MM.1S (cell line): ENCODE measurements at places on chromosomes 2 and 18.

- no peak for DNase-seq
These were observed 12.5 kb downstream of the PIKFYVE start for GRCh38 chr2:208278549-208278948.

DNA sequence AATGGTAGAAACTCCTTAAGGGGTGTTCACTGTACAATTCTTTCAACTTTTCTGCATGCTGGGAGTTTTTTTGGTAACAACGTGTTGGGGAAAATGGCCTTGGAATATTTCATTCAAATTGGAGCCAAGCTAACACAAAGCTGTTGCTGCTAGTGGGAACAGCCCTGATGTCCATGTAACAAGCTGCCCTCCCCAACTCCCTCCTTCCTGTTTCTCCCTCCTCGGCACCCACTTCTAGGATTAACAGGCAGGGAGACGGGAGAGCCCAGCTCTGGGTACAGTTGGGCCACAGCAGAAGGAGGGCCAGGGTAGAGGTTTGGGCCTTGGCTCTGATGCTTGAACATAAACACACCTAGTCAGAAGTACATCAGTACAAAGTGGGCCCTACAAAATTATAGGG is 9.4 kb upstream of the MOCOS start:
- DNase-seq, result no peak

- DNase-seq, result no peak
These were observed 283.8 kb downstream of the RDH14 start for GRCh38 chr2:18276583-18277075.

DNA sequence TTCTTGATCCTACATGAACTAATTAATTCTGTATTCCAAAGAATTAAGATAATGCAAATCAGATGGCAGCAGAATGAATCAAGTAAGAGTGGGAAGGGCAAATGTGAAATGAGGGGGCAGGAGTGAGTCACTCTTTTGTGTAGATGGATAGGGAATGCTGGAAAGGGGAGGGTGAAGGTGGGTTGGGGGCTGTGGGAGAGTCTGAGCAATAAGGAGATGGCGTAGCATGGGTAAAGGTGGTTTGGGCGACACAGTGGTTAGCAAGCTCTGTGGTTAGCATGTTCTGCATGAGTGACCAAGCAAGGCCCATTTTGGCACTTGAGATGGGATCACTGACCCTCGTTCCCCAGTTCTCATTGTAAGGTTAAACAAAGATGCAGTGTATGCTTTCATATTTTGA is 20.4 kb downstream of the GPD2 start:
- no peak for DNase-seq

DNA sequence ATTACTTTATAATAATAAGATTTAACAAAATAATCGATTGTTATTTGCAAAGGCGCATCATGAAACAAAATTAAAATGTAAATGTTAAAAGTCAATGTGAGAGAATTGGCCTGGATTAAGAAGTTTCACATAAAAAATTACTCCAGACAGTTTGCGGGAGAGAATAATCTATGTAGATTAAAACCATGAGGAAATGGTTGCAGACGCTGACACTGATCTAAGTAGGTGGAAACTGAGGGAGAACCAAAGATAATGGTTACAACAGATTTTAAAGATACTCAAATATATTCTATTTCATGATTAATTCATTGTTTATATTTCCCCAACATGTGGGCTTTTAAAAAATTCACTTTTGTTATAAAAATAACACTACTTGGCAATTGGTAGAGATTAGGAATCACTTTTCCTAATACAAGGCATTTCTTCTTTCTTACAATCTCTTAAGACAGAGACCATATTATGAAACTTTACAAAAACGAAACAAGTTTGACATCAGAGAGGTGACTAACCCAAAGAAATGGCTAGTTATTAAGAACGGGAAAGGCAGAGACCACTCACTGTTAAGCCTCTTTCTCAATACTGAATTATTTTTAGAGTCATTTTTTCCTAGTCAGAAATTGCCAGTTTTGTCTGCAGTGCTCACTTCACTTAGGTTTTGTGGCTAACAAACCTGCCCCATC is 1.6 kb downstream of the KANSL1L start:
- peak; percentile 61 for DNase-seq

DNA sequence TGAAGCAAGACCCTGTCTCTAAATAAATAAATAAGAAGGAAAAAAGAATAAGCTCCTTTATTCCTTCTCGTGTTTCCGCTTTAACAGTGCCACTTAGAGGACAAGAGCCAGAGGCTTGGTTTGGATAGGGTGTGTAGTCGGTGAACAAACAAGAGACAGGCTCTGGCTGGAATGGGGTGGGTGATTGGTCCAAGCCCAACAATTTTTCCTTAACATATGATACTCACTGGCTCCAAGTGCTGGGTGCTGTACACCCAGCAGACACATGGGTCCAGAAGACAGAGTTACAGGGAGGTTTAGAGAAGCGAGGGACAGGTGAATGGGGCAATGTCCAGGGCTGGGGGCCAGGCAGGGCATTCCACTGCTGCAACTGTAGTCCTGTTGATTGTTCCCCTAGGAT is 77.8 kb downstream of the NCAPH start:
- no peak for DNase-seq

DNA sequence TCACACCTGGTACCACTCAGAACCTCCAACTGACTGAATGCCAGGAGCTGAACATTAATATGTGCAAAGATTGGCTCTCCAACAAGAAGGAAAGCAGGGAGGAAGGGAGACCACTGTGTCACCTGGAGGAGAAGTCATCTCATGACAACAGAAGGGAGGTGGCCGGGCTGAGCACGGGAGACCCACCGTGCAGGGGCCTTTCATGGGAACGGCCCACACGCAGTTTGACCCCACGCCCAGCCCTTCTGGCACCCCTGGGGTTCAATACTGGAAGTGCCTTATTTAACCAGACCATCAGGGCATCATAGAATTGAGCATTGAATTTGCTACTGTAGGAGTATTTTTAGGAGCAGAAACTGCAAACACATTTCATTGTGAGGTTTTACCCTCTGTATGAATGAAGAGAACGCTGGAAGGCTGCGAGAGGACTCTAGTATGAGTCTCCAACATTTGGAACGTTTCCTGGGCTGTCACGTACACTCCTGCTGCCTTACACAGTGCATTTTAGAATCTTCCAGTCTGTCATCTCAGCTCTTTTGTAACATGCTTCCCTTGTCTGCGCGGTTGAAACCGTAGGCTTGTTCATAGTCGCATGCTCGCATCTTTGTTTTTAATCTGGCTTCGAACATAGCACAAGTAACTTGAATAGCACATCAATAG is 132.1 kb downstream of the NFATC1 start:
- no peak for DNase-seq

GRCh38 chr2:37375741-37376288 is 31.4 kb downstream of the QPCT start:
- no peak for DNase-seq

- DNase-seq, result peak; percentile 90
These were observed 69.9 kb upstream of the DTNB start for GRCh38 chr2:25743132-25743830.

DNA sequence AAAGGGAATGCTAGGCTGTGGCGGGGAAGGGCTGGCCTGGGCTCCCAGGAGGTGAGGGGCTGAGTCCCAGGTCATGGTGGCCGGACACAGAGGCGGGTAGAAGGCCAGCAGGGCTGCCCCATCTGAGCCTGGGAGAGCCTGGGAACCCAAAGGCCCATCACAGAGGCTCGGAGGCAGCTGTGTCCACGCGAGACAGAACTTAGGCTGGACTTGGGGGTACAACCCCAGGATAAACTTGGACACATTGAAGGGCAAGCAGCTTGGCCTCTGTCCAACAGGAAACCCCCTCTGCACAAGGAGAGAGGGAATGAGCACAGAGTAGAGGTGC is 95.9 kb downstream of the ZFP36L2 start:
- DNase-seq, result no peak

DNA sequence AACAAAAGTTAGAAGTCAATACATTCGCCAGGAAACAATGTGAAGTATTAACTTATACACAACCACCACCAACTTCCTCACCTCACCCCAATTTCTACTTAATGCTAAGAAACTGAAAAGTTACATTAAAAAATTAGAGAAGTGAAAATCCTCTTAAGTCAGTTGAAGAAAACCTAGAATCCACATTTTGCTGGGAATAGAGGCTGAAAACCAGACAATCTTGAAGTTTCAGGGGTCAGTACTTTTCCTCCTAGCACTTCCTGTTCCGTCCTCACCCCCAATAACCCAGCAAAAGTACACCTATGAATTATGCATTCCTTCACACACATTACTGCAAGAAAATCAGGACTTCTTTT is 6.3 kb downstream of the YES1 start:
- no peak for DNase-seq
